ENCODE measurements at places on chromosomes 12 and 14.

DNA sequence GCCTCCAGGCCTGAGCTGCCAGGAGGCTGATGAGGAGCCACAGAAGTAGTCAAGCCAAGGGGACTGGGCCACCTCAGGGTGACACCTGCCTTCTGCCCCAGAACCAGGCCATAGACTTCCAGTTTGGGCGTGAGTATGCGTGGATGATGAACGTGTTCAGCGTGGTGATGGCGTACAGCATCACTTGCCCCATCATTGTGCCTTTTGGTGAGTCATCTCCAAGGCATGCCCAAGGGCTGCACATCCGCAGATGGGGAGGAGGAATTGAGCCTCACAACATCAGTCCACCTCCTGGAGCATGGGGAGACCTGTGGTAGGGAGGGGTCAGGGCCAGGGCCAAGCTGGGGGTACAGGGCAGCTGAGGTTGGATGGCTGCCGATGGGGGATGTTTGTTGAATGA, 22.3 kb downstream of the NGB start:
- DNase-seq, result no peak

GRCh38 chr12:81530352-81530751, 228.8 kb downstream of the PPFIA2 start:
- DNase-seq, result no peak

DNA sequence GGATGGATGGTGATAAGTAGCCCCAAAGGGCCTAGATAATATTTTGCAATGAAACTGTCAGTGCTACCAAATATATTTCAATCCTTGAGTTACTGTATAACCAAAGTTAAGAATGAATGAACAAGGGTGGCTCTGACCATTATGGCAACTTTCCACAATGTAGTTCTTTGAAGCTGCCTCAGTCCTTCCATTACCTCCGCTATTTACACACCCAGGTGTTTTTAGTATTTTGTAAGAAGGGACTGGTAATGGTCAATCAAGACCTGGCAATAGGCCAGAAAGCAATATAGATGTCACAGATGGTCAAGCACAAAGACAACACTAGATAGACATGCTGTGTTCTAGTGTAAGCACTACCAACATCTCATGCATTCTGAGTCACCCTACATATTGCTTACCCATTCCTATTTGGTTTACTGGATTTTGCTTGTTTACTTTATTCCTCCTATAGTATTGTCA, 16.3 kb downstream of the DUSP16 start:
- DNase-seq, result no peak

DNA sequence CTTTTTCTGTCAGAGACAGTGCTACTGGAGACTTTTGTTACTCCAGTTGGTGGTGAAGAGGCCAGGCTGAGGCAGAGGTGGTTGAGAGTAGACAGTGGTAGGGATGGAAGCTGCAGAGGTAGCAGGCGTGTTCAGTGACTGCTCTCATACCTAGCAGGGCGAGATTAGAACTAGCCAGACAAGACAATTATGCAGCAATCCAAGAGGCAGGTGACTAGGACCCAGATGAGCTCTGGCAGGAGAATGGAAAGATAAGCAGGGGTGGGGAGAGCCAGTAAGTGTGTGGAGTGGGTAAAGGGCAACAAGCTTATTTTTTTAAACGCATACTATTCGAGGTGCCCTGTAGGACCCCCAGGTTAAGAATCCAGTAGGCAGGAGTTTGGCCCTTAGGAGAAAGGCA, 4.8 kb downstream of the PPP1R36 start:
- no peak for DNase-seq

DNA sequence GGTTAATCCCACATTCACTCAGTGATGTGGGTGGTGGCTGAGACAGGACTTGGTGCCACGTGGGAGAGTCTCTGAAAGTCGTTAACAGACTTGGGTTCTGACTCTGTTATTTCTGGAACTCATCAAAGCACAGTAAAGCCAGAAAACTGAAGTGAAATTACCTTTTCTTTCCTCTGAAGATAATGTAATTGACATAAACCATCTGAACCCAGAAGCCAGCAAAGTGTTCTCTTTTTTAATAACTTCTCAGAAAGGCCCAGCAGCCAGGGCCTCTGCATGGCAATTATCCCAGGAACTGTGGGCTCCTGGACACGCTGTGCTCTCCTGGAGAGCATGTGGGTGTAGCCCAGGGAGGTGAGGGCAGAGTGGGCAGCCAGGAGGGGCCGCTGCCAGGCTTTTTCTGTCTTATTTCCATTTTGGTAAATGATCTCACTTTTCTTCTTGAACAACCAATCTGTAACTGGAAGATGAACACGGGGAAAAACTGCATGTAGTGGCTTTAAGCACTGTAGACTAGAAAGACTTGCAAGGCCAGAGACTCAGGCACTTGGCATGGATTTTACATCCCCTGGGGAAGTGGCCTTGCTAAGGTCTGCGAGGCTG, 444.1 kb upstream of the TMEM132C start:
- DNase-seq, result no peak

DNA sequence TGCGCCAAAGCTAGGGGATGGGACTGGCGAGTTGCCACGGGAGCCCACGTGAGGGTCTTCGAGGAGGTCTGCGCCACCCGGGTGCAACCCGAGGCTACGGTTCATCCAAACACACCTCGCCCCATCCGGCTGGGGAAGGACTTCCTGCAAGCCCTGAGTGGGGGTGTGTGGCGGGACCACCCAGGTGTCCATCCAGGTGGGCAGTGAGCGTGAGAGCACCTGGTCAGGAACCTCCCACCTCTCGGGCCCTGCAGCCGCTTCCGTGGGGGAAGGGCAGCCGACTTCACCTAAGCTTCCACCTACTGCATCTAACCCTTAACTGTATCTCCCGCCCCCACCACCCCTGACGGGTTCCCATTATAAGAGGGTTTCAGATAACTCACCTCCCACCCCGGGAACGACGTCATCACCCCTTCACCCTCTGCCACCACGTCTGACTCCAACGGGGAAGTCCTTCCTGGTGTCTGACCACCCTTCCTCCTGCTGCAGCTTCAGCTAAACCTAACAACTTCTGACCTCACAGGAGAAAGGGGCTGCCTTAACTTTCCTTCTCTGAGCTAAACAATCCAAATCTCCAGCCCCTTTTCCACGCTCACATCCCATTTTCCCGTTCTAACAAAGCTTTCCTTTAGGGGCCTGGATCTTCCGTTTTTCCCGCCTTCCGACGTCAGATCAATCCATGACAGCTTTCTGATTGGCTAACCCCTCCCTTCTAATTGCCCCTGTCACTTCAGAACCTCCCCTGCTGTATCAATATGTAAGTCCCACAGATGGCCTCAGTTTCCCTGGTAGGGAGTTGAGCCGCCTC, 27.4 kb upstream of the SMUG1 start:
- DNase-seq, result no peak

DNA sequence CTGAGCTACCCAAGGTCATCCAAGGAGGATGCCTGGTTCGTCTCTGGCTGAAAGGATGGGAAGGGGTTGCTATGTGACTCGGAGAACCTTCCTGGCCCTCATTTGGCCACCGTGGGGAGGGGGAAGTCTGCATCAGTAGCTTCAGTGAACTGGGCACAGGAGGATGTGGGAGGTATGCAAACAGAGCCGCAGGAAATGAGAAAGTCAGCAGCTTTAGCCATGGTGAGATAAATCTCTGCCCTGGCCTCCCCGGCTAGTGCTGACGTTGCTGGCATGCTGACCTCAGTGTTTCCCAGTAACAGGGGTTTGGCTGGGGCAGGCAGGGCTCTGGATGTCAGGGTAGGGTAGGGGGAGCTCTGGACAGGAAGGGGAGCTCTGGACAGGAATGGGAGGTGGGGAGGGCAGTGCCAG, 2.3 kb upstream of the CEBPE start:
- DNase-seq, result no peak

DNA sequence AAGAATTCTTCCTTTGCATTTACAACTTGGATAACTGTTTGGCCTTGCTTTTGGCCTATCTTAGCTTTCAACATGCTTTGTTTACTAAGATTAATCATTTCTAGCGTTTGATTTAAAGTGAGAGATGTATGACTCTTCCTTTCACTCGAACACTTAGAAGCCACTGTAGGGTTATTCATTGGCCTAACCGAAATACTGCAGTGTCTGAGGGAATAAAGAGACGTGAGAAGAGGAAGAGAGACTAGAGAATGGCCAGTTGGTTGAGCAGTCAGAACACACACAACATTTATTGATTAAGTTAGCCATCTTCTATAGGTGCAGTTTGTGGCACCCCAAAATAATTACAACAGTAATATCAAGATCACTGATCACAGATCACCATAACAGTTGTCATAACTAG, 62.3 kb upstream of the CCDC175 start:
- no peak for DNase-seq

- DNase-seq, result no peak
Observed at GRCh38 chr12:29234965-29235626, 86.0 kb downstream of the FAR2 start.

- no peak for DNase-seq
Observed at GRCh38 chr12:64733857-64734256, 25.3 kb downstream of the GNS start.

GRCh38 chr12:122399592-122400373, 22.7 kb downstream of the CLIP1 start:
- DNase-seq, result no peak

GRCh38 chr12:104216521-104216924, 944 bp downstream of the TXNRD1 start:
- DNase-seq, result no peak

DNA sequence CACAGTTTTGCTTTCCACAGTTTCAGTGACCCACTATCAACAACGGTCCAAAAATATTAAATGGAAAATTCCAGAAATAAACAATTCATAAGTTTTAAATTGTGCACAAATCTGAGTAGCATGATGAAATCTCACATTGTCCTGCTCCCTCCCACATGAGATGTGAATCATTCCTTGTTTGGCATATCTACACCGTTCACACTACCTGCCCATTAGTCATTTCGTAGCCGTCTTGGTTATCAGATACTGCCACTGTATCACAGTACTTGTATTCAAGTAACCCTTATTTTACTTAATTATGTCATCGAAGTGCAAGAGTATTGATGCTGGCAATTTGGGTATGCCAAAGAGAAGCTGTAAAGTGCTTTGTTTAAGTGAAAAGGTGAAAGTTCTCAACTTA, 145.3 kb downstream of the SLC5A8 start:
- no peak for DNase-seq

DNA sequence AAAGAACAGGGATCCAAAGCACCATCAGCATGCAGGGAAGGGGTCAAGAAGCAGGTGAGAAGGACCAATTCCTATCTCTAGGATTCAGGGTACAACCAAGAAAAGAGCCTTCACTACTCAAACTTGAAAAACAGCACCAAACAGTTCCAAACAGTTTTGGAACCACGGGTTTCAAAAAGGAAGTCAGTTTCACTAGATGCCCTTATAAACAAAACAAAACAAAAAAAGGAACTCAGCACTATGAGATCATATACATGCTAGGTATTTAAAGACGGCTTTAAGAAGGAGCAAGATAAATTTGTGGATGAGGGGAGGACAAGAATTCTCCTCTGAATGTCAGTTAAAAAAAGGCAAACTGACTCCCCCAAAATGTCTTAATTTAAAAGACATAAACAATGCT, 6.0 kb downstream of the INSM2 start:
- DNase-seq, result no peak

DNA sequence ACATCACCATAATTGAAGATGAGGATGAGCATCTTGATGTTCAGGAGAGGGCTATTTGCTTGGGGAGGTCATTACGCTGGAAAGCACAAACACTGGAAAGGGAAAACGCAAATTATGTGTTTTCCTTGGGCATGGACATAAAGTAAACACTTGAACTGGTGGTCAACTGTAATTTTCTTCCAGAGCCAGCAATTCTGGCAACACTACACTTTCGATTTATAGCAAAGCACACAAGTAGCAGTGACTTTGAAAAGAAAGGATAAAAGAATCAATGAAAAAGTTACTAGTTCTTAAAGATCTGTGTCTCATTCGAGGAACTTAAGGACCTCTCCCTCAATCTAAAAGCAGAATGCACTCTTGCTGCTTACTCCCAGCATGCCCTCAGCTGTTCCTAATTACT, 2.2 kb downstream of the CLEC14A start:
- DNase-seq, result no peak
